ENCODE measurements at places on chromosomes 7 and 10. TPM values are rescaled to one million over a fixed set of nuclear protein-coding genes. Genes with fewer than 3 reads are reported as not detected.

The CALHM1 gene
- not detected for polyA plus RNA-seq

The MYO1G gene
- 1.0 TPM for polyA plus RNA-seq

The DGKB gene
- 1.3 TPM for polyA plus RNA-seq

The GDF2 gene
- not detected for polyA plus RNA-seq

The VPS37D gene
- 2.0 TPM for polyA plus RNA-seq

The WNT8B gene
- polyA plus RNA-seq: 0.97 TPM

The EPHA1 gene
- polyA plus RNA-seq: 0.07 TPM

The INHBA gene
- 1.4 TPM for polyA plus RNA-seq

The MYH16 gene
- polyA plus RNA-seq: not detected

The IGFBP1 gene
- polyA plus RNA-seq: 0.24 TPM

The COL1A2 gene
- 168 TPM for polyA plus RNA-seq

The SPDYE16 gene
- 0.16 TPM for polyA plus RNA-seq
